ENCODE measurements at places on chromosomes 16 and 17. TPM values are rescaled to one million over a fixed set of nuclear protein-coding genes. Genes with fewer than 3 reads are reported as not detected.

The KRT31 gene
- total RNA-seq = not detected

The SKAP1 gene
- not detected for total RNA-seq

The SERPINF2 gene
- total RNA-seq = under 0.01 TPM

The NFATC2IP gene
- 15.4 TPM for total RNA-seq

The CDRT15L2 gene
- not detected for total RNA-seq

The P2RX5 gene
- total RNA-seq = 0.99 TPM

The MYADML2 gene
- not detected for total RNA-seq

The ESRP2 gene
- 0.17 TPM for total RNA-seq
